ENCODE measurements at places on chromosomes 2 and 18.

DNA sequence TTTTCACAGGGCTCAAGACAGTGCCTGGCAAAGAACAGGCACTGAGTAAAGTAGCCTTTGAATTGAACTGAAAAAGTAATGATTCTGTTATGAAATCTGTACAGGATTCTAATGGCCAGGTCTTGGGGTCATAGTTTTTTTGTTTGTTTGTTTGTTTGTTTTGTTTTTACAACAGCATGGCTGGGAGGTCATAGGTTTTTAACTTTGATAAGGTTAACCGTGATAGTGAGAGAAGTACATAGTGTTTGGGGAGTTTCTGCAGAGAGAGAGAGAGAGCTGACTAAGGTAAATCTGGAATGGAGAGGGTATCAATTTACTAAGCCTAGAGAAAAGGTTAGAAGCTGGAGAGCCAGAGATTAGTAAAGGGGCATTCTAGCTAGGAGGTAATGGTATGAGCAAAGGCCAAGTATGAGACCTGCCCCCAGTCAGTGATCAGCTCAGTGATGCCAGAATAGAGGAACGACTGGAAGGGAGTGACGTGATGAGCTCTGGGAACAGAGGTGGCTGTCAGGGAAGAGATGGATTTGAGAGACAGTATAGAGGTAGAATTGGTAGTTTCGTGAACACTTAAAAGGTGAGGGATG lies 25.9 kb downstream of the XRCC5 start:
- H3K27me3 ChIP-seq, result no peaks in the 10 kb centered on the region

DNA sequence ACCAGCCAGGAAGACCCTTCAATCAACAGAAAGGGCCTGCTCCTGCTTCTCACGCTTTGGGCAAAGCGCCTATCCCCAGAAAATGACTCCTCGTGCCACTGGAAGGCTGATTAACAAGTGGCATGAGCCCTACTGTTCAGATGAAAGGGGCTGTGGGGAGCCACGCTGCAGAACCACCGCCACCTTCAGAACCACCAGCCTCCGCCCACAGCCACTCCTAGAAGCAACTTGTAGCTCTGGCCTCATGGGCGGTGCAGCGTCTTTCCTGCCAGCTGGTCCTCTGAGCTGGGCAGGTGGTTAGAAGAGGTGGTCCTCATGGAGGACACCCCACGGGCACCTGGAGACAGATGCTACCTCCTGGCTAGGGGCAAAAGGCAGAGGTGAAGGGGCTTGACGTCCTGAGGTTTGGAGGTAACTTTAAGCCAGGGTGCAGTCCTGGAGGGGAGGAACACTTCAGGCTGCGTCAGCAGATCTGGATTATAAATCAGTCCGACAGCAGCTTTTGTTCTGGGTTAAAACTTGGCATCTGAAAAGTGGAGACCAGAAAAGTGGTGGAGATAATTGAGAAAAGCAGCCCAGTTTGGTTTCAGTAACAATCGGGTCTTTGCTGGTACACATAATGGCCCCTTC lies 861 bp upstream of the SEMA4C start:
- H3K27ac ChIP-seq, result peak overlapping the region; percentile 83
- H3K36me3 ChIP-seq, result peaks cover 9% of the 10 kb centered on the region
- H3K4me1 ChIP-seq, result peaks cover 46% of the 10 kb centered on the region
- peak; percentile 79 for DNase-seq
- peaks cover 4% of the 10 kb centered on the region for H3K27me3 ChIP-seq

GRCh38 chr2:2831633-2832032 lies 500.6 kb upstream of the MYT1L start:
- DNase-seq, result no peak
- no peaks in the 10 kb centered on the region for H3K36me3 ChIP-seq
- no peak overlapping the region for H3K4me3 ChIP-seq
- no peaks in the 10 kb centered on the region for H3K4me1 ChIP-seq

DNA sequence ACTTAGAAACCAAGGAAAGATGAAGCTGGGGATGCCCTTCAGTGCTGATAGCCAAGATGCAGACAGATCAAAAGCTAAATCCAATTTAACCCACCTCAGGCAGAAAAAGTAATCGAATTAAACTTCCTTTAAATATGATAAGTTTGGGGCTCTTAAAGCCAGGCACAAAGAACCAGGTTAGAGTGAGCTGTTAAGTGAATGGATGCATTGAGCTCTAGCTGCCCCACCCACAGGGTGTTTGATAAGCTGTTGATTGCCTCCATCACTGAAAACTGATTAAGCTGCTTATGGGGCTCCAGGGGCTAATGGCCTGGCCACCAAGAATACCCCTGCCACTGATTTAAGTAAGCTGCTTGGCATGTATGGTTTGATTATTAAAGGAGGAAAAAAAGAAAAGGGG lies 119.8 kb downstream of the PLEKHM3 start:
- H3K27me3 ChIP-seq, result no peaks in the 10 kb centered on the region
- H3K4me3 ChIP-seq, result no peak overlapping the region
- H3K4me1 ChIP-seq, result no peaks in the 10 kb centered on the region
- no peaks in the 10 kb centered on the region for H3K36me3 ChIP-seq
- DNase-seq, result no peak

GRCh38 chr2:31372097-31372496 lies 42.4 kb downstream of the XDH start:
- no peak overlapping the region for H3K27ac ChIP-seq
- no peak overlapping the region for H3K4me3 ChIP-seq
- H3K4me1 ChIP-seq, result no peaks in the 10 kb centered on the region
- H3K36me3 ChIP-seq, result no peaks in the 10 kb centered on the region
- no peaks in the 10 kb centered on the region for H3K27me3 ChIP-seq

GRCh38 chr18:3207565-3207964 lies 12.2 kb downstream of the MYOM1 start:
- no peaks in the 10 kb centered on the region for H3K27me3 ChIP-seq
- no peak overlapping the region for H3K4me3 ChIP-seq
- H3K27ac ChIP-seq, result no peak overlapping the region
- no peak for DNase-seq
- H3K36me3 ChIP-seq, result peaks cover 7% of the 10 kb centered on the region

DNA sequence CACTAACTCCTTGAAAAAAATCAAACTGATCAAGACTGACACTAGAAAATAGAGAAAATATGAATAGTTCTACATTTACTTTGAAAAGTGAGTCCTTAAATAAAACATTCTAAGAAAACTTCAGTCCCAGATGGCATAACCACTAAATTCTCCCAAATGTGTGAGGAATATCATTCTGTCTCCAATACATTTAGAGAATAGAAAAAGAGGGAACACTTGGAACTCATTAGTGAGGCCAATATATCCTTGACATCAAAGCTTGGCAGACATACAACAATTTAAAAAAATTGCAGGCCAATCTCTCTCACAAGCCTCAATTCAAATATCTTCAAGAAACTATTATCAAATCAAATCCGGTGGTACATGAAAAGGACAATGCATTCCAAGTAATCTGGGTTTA lies 79.3 kb upstream of the TMEM247 start:
- no peaks in the 10 kb centered on the region for H3K36me3 ChIP-seq
- H3K27me3 ChIP-seq, result peaks cover 25% of the 10 kb centered on the region
- H3K27ac ChIP-seq, result no peak overlapping the region
- no peak overlapping the region for H3K4me3 ChIP-seq

DNA sequence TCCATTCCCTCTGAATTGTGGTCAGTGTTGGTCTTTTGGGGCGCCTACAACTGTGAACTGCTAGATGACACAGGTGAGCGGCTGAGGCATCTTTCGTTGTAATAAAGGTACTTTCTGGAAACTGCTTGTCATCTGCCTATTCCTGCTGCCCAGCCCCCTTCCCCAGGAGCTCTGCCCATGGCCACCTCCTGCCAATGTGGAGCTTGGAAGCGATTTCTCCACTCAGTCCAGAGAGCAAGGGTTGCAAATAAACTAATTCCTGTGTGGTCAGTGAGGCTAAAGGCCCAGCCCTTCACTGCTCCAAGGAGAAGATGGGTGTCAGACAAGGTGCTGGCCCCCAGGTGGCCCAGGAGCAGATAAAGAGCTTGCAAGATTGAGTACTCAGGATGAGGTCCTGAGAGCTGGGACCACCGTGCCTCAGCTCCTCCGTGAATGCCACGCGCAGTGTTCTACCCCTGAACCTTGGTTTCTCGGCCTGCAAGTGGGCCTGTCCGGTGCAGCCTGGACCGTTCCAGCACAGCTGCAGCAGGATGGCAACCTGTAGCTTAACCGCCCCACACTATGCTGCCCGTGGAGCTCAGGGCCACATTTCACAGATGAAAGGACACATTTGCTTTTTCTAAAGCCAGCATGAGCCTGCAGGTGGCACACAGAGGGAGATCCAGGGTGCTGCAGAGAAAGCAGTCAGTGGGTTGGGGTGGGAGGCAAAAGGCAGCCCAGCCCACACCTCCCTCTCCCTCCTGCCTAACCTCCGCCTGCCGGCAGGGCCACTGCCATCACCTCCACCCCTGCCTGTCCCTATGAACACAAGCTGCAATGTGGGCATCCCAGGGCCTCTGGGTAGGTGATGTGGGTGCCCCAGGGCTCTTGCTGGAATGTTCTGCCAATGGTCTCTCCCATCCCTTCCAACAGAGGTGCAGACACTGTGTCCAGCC lies 78.7 kb upstream of the OTOF start:
- no peaks in the 10 kb centered on the region for H3K36me3 ChIP-seq
- H3K4me1 ChIP-seq, result peaks cover under 1% of the 10 kb centered on the region
- peaks cover 30% of the 10 kb centered on the region for H3K27me3 ChIP-seq

DNA sequence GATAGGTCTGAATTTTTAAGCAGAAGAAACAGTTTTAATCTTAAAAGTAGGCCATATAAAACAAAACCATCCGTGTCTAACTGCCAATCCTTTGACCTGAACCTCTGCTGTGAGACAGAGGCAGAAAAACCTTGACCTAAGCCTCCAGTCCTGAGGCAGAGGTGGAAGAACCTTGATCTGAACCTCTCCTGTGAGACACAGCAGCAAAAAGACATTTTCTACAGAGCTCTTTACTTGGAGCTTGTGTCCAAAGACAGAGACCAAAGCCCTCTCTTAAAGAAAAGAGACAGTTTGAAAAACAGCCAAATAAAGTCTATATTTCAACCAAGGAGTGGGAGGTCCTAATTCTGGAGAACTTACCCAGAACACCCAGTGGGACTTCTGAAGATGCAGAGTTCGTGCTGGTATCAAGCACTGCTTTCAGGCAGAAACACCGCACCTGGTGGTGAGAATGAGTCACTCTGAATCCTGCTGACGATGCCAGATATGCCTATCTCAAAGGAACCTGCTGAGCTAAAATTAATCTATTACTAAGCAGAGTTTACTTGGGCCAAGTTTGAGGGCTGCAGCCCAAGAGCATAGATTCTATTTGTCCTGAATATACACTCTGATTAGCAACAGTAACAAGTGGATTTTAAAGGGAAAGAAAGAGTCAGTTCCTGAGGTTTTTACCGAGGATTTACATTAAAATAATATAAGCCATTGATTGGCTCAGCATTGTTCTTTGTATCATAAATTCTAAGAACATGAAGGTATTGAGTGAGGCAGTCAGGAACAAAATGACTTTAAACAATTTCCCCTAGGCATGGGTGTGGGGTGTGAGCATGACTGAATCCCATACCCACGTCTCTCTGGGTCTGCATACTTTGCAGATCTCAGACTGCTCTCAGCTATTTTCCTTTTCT lies 806.4 kb downstream of the TRIB2 start:
- no peak for DNase-seq
- H3K27ac ChIP-seq, result no peak overlapping the region
- no peak overlapping the region for H3K4me3 ChIP-seq
- no peaks in the 10 kb centered on the region for H3K36me3 ChIP-seq

- no peak overlapping the region for H3K4me3 ChIP-seq
- DNase-seq, result no peak
- no peaks in the 10 kb centered on the region for H3K27me3 ChIP-seq
- no peaks in the 10 kb centered on the region for H3K36me3 ChIP-seq
- no peak overlapping the region for H3K27ac ChIP-seq
- H3K4me1 ChIP-seq, result no peaks in the 10 kb centered on the region
These were observed 261.6 kb upstream of the ZNF804A start for GRCh38 chr2:184336688-184337087.

- no peak for DNase-seq
- no peaks in the 10 kb centered on the region for H3K4me1 ChIP-seq
- H3K4me3 ChIP-seq, result no peak overlapping the region
- no peaks in the 10 kb centered on the region for H3K36me3 ChIP-seq
These were observed 380.7 kb upstream of the CELF4 start for GRCh38 chr18:37946324-37946723.

DNA sequence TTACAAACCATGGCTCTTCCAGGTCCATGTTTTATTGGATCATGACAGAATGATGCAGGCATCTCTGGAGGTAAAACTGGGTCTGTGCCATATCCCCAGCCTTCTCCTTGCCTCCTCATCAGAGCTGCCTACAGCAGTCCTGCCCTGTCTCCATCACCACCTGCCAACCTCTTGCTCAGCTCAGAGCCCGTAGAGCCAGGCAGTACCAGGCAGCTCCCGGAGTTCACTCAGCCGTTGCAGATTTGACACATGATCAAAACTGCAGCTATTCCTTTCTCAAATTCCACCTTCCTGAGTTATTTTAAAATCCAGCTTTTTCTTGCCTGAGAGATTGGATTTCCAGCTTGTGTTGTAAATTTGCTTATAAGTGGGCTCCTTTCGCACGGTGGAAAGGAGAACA lies 218.2 kb upstream of the CELF4 start:
- H3K36me3 ChIP-seq, result no peaks in the 10 kb centered on the region
- no peaks in the 10 kb centered on the region for H3K4me1 ChIP-seq
- H3K27me3 ChIP-seq, result no peaks in the 10 kb centered on the region

- H3K4me3 ChIP-seq, result no peak overlapping the region
- no peaks in the 10 kb centered on the region for H3K4me1 ChIP-seq
- no peaks in the 10 kb centered on the region for H3K27me3 ChIP-seq
These were observed 13.8 kb downstream of the TPGS2 start for GRCh38 chr18:36814994-36815393.

DNA sequence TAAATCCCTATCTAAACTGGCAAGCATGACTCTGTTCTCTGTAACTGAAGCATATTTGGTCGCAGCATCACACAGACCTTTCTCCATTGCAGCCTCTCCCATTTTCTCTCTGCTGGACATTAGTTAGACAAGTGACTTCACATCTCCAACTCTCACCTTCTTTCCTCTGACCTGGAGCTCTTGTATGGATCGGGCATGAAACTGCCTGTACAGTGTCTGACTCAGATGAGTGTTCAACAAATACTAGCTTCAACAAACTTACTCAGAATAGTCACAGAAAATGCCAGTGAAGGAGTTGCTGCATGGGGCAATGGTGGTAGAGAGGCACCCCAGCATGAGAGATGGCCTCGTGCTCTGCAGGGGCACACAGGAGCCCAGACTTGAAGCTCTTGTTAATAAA lies 104.7 kb upstream of the COPS8 start:
- H3K36me3 ChIP-seq, result no peaks in the 10 kb centered on the region
- no peak overlapping the region for H3K27ac ChIP-seq
- DNase-seq, result no peak

Data from activated CD8-positive, alpha-beta T cell treated with anti-CD3 and anti-CD28 coated beads, Interleukin-2, amount 10 ng/mL, durations not matched to agents 7 days and 5 days (primary cell).